ENCODE measurements at places on chromosomes 5 and 9. TPM values are rescaled to one million over a fixed set of nuclear protein-coding genes. Genes with fewer than 3 reads are reported as not detected.
A peak's percentile ranks its signal among the peaks of the same experiment; 100 is the strongest.

Gene SPINK7
- 0.33 TPM for polyA plus RNA-seq

Gene TRPM6
- polyA plus RNA-seq, result 0.84 TPM

Gene SPINK6
- polyA plus RNA-seq, result not detected

Gene TCF7
- 16.6 TPM for polyA plus RNA-seq

DNA sequence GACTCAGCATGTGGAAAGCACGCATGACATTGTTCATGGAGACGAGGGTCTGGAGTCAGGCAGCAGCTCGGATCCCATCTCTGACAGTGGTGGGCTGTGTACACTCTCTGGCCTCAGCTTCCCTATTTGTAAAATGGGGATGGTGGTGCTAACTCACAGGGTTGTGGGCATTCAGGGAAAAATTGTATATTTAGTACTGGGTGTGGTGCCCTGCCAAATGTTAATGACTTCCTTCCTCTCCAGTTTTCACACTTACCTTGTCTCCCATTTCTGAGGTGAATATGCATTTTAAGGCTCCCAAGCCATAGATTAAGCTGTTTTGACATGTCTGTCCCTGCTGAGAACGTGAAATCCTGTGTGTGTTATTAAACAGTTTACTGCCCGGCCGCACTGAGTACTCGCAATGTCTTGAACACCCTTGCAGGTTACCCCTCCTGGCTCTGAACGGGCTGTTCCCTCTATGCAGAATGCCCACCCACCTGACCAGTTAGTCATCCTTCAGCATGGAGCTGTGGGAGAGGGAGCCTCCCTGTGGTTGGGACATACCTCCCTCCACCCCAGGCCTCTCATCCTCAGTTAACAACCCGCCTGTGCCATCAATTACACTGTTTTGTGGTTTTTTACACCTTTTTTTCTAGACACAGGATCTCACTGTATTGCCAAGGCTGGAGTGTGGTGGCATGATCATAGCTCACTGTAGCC is 25.8 kb downstream of the TJP2 start:
- DNase-seq, result no peak

DNA sequence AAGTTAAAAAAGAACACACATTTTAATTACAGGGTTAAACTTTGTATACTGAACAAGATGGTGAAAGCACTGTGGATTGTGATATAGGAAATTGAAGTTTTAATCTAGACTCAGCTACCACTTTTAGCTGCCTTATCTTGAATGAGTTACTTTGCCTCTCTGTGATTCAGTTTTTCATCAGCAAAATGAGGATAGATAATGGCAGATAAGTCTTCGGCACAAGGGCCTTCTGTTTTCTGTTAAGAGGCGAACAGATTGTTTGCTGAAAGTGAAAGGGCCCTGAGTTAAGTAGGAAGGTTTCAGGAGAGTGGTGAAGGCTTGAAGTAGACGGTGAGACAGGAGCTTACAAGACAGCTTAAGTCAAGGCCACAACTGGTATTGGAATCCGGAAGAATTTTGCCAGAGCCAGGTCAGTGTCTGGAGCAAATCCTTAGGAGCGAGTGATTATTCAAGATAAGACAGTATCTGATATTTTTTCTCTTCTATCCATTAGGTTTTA is 7.8 kb downstream of the RARS1 start:
- DNase-seq, result no peak

- DNase-seq, result no peak
These were observed 30.2 kb upstream of the TBCA start for GRCh38 chr5:77806213-77806843.

- peak; percentile 35 for DNase-seq
These were observed 12.6 kb downstream of the TRIM23 start for GRCh38 chr5:65611524-65611923.

DNA sequence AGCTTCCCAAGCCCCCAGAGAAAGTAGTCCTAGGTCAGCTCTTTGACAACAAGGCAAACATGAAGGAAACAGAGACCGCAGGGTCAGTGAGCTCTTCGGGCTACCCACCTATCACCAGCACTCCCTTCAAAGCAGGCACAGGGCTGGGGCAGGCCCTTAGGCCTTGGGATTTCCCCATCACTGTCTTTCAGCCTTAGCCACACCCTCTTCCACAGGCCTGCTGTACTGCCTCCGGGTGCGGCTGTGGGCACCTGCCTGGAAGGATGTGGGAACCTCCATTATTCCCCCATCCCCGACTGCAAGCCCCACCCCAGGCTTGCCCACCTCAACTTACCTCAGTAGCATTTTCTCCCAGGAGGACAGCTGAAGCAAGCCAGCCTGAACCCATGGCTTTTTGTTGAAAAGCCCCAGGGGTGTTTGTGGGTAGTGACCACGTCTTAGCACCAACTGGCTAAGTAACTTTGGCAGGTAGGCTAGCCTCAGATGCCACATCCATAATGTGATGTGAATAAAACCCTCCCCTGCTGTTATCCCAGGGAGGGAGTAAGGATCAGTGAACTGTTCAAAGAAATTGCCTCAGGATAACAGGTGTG is 100.2 kb downstream of the PIK3R1 start:
- no peak for DNase-seq

GRCh38 chr9:89410641-89411350 is 87.1 kb downstream of the SEMA4D start:
- no peak for DNase-seq

DNA sequence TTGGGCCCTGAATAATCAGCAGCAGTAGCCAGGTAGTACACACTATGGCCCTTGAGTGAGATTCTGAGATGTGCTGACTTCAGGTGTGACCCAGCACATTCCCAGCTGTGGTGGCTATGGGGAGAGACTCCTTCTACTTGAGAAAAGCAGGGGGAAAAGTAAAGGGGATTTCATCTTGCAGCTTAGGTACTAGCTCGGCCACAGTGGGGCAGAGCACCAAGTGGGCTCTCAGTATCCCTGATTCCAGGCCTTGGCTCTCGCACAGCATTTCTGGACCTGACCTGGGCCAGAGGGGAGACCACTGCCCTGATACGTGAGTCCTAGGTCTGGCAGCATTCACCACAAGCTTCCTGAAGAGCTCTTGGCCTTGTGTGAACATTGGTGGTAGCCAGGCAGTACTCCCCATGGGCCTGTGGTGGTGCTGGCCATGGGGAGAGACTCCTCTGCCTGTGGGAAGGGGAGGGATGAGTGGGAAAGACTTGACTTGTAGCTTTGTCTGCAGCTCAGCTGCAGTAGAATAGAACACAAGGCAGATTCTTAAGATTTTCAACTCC is 27.6 kb downstream of the PTGS1 start:
- DNase-seq, result no peak

DNA sequence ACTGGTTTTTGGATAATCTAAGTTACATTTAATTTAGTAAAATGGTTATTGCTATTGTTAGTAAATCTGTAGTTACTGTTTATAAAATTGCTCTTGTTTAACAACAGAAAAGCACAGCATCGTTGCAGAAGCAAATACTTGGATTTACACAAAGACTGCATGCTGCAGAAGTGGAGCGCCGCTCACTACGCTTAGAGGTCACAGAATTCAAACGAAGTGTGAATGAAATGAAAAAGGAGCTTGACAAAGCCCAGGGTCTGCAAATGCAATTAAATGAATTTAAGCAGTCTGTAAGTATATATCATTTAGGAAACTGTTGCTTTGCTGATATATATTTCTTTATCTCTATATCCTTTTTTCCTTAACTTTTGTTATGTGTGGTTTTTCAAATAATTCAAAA is 226.0 kb downstream of the CCDC171 start:
- peak; percentile 86 for DNase-seq

- no peak for DNase-seq
These were observed 240.1 kb downstream of the GABRB2 start for GRCh38 chr5:161306351-161306995.

- DNase-seq, result no peak
These were observed 49.0 kb downstream of the ADAMTS2 start for GRCh38 chr5:179296150-179296821.

- DNase-seq, result no peak
These were observed 78.5 kb upstream of the EPB41L4B start for GRCh38 chr9:109399258-109399767.

Measured in right lung (tissue), 10 donors.